ENCODE measurements at places on chromosomes 5 and 9. TPM values are rescaled to one million over a fixed set of nuclear protein-coding genes. Genes with fewer than 3 reads are reported as not detected.

DNA sequence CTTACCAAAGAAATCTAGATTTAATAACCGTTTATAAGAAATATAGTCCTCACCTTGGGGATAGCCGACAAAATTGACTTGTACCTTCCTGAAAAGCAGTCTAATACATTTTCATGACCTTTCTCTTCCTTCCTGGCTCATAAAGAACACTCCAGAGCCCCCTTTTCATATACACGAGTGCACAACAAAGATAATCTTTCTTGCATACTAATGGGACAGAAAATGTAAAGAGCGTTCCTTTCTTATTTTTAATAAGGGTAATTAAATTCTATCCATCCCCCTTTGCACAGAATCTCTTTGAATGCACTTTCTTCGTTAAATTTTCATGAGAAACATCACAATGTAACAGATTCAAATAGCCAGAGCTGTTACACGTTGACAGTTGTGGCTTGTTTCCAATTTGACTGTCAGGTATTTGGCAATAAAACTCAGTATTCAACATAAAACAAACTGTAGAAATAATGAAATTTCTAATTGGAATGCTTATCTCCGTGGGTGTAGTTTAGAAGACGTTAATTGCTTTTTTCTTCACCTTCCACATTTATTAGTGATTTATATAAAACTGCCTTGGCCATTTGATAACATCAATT lies 732.3 kb upstream of the DMAC1 start:
- DNase-seq: no peak

GRCh38 chr5:157113002-157113401 lies 4.2 kb upstream of the HAVCR2 start:
- no peak for DNase-seq

- DNase-seq: no peak
Observed at GRCh38 chr5:32833127-32833526, 122.0 kb downstream of the NPR3 start.

DNA sequence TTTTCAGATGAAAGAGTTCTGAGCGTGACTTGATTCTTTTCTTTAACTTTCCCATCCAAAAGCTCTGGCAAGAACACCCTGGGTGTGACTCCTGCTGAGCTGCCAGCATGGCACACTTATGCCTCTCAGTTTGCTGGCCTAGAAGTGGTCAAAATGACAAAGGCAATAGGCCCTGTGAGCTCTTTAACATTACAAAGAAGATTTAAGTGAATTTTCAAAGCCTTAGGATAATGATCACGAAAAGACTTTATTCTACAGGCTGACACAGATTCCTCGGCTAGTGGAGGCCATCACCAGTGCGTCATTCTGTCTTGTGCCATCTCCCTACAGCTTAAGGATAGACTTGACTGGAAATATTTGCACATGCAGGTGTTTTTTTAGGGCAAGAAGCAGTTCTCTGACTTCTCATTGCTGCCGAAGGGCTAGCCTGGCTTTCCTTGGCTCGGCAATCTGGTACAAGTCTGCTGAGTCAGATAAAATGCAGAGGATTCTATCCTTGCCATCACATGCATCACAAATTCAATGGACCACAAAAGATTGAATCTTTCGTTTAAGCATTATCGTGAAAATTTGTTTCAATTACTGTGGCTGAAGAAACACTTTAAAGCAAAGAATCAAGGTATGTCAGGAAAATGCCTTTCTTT lies 311.5 kb downstream of the COX7C start:
- DNase-seq: no peak

The SLC31A1 gene
- total RNA-seq: 13.6 TPM

The MEF2C gene
- total RNA-seq: 254 TPM

DNA sequence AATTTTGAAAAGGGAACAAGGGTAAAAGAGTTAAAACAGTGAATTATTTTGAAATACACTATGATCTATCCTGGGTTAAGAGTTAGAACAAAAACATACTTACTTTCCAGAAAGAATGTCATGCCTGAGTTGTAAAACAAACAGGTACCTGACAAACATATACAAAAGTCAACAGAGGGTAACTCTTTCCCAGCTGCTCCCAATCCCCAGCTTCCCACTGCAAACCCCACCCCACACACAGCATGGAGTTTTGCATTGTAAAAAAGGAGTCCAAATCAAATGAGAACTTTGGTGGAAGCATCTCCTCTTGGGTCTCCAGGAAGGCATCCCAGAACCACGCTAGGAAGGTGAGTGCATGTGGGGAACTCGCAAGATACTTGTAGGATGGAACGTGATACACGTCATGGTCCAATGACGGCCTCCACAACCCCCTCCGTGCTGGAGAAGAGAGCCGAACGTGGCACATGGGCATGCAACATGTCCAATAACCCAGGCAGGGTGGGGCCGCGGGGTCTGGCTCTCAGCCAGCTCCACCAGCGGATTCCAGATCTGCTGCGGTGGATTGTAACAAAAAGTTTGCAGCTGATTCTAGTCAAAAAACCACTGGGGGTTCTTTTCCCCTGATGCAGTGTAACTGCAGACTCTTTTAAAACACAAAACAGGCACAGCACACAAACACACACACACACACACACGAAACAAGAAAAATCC lies 55.8 kb downstream of the EPB41L4B start:
- DNase-seq: no peak

- DNase-seq: peak; percentile 14
Observed at GRCh38 chr9:98707166-98708102, 1.3 kb downstream of the GABBR2 start.

The PCDHGC5 gene
- 2.0 TPM for total RNA-seq

GRCh38 chr9:112725961-112726360 lies 8.0 kb upstream of the INIP start:
- DNase-seq: no peak

- DNase-seq: no peak
Observed at GRCh38 chr5:154365823-154366222, 80.0 kb upstream of the SAP30L start.

The ZDHHC11B gene
- not detected for total RNA-seq

The ANGPTL2 gene
- 80.6 TPM for total RNA-seq

DNA sequence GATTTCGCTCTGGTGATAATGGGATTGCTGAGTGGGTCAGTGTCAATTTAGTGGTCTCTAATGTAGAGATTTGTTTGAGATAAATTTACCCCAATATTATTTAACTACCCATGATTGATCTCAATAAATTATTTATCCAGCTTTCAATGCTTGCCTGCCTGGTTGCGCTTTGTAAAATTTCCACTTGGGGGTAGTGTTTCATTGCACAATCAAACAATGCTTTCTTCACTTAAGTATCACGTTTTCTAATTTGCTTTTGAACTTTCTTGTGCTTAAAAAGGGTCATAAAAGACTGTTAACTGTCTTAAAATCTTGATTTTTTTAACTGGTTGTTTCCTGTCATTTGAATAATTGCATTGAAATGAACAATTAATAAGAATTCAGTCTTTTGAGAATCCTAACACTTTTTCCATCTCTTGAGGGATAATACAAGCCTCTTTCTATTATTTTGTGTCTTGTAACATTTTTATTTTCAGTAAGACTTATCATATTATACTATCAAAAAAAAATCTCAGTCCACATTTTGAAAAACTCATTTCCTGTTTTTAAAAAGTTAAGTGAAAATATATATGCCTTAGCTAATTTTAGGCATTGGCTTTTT lies 18.7 kb downstream of the HSD17B4 start:
- peak; percentile 36 for DNase-seq

- peak; percentile 80 for DNase-seq
Observed at GRCh38 chr5:65480306-65480865, 1.3 kb downstream of the ADAMTS6 start.

The DCAF12 gene
- total RNA-seq: 36.9 TPM

The GCNT4 gene
- total RNA-seq: 0.35 TPM

The SOHLH1 gene
- total RNA-seq: not detected

DNA sequence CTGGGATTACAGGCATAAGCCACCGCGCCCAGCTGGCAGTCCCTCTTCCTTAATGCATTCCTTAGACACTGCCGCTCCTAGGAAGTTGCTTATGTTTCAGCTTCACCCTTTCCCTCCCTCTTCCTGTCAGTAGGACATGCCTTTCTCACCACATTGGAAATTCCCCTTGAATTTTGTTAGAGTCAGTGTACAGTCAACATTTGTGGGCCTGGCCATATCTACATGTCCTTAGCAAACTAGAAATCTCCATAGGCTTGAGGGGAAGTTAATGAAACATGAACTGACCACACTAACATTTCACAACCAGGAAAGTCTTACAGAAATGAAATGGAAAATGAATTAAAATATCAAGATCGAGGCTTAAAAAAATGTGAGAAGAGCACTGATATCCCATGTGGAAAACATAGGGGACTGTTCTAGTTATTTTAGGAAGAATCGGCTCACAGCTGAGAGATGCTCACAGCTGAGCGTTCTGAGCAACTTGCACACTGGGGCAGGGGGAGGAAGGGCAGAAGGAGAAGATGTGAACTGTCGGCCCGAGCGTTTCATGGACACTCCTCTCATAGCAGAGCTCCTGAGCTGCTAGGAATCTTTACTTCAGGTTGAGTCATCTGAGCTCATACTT lies 21.1 kb upstream of the LVRN start:
- DNase-seq: peak; percentile 87

- DNase-seq: no peak
Observed at GRCh38 chr9:101739311-101739710, 864 bp upstream of the GRIN3A start.

DNA sequence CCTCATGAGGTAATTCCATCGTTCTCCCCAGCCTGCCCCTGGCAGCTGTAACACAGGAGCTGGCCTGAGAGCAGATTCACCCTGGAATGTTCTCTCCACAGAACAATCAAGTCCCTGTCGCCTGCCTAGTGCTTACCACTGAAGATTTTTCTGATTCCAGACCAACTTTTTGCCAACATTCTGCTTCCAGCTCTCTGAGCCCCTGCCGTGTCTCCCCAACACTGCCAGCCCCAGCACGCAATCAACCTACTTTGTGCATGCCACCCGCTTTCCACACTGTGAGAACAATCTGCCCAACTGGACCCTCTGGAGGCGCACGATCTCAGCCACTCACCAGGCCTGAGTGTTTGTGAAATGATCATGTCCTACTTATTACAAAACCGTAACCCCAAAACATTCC lies 62.6 kb downstream of the PSMB7 start:
- DNase-seq: peak; percentile 62

- DNase-seq: peak; percentile 41
Observed at GRCh38 chr5:14706615-14707021, 42.1 kb downstream of the OTULIN start.

DNA sequence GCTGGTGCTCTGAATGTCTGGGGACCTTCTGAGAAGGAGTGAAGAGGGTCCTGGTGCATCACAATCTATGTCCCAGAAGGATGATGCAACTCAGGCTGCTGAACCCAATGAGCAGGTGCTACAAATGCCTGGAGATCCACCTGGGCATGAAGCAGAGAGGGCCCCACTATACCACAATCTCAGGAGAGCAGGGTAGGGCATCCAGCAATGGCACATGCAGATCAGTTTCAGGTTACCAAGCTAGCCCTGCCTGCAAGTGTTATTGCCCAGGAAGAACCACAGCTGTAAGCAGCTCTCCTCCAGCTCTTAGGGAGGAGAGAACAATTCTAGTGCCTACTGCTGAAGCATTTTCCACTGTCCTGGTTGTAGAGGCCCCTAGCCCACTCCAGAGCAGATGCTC lies 389.2 kb upstream of the TNC start:
- DNase-seq: peak; percentile 25

- no peak for DNase-seq
Observed at GRCh38 chr9:82475584-82476301, 487.2 kb downstream of the SPATA31D1 start.

The ARAP3 gene
- total RNA-seq: 0.16 TPM
